GM12864 (cell line): ENCODE measurements at places on chromosomes 2 and 18.

GRCh38 chr18:47110492-47111274 is 39.6 kb downstream of the HDHD2 start:
- no peak for DNase-seq

GRCh38 chr18:5892823-5893431 is 2.4 kb downstream of the TMEM200C start:
- DNase-seq = no peak

- DNase-seq = no peak
Observed at GRCh38 chr2:112915300-112916144, 4.6 kb downstream of the IL37 start.

DNA sequence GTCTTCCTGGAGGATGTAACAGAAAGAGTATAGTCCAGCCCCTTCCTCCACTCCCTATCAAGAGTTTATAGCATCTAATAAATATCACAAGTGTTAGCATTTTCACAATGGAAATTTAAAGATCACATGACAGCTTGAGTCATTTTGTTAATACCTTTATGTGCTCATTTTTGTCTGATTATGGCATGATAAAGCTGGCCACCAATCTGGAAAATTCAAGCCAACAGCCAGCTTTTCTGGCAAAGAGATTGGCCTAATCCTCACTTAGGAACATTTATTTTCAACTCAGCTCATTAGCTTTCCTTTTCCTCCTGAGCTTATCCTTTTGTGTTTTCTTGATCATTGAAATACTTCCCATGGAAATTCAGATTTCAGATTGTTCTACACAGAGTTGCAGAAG is 262.9 kb upstream of the RBMS1 start:
- no peak for DNase-seq

GRCh38 chr2:192159208-192159607 is 35.5 kb downstream of the TMEFF2 start:
- DNase-seq = no peak

DNA sequence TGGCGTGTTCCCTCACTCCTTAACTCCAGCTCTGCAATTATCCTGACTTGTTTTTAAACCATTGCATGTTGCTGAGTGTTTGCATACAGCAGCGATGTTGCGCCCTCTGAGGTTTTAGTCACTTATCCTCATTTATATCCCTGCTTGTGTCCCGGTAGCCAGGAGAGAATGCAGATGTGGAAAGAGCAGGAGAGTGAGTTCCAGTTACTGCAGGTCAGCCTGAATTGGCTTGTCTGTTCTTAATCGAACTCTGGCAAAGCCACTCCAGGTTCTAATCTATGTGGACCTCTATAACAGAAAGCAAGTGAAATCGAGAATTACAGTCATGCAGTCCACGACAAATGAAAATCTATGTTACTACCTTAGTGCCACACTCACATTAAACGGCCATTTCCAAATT is 295.1 kb upstream of the REV1 start:
- no peak for DNase-seq

- DNase-seq = no peak
Observed at GRCh38 chr2:60581433-60582282, 28.2 kb upstream of the BCL11A start.

DNA sequence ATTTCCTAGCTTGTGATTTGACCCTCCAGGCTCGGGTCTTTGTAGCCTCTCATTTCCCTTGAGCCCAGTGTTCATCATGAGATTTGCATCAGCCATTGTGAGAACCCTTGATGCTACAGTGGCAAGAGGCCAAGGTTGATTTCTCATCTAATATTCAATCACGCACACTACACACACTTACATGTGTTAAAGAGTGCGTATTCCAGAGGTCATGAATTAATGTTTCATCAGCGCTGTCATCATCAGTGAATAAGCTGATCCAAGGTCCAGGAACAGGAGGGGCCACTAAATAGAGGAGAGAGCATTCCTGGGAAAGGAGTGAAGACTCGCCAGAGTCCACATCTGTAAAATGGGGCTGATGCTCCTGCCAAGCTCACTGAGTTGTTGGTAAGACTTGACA is 276.1 kb upstream of the SIX2 start:
- DNase-seq = no peak

GRCh38 chr2:7430869-7431641 is 513.8 kb downstream of the RNF144A start:
- DNase-seq = no peak
